ENCODE measurements at places on chromosomes 13 and 19.

GRCh38 chr19:54026656-54027055 is 35.2 kb downstream of the CACNG6 start:
- no peak for DNase-seq

DNA sequence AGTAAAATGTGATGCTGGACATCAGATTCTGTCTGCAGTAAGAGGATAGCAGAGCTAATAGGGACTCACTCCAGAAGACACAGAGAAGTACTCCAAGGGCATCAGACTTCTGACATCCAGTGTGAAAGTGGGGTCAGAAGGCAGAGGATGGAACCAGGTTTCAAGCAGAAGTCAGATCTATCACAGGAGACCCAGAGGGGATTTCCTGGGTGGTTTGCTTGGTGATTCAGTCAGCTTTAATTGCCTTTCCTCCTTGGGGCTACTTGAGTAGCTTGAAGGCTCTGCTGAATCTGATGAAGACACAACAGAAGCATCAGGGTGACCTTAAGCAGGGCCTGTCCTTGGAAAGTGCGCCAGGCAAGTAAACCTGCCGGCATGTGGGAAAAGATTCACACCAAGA is 300.6 kb downstream of the COG6 start:
- DNase-seq: no peak

DNA sequence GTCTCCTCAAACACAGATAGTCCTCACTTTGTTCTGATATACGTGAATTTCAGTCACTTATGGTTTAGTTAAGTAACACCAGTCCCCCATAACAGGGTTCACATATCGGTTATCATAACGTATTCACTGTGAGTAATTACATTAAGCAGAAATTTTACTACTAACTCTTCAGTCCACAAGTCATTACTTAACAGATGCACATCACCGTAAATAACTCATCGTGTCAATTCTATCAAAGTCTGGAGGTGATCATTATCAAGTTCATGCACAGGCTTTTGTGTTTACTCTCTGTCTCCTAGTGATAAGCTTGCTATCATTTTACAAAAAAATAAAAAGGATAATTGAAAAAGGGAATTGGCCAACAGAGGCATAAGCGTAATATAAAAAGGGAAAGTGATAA is 287.4 kb upstream of the ATXN8OS start:
- no peak for DNase-seq

DNA sequence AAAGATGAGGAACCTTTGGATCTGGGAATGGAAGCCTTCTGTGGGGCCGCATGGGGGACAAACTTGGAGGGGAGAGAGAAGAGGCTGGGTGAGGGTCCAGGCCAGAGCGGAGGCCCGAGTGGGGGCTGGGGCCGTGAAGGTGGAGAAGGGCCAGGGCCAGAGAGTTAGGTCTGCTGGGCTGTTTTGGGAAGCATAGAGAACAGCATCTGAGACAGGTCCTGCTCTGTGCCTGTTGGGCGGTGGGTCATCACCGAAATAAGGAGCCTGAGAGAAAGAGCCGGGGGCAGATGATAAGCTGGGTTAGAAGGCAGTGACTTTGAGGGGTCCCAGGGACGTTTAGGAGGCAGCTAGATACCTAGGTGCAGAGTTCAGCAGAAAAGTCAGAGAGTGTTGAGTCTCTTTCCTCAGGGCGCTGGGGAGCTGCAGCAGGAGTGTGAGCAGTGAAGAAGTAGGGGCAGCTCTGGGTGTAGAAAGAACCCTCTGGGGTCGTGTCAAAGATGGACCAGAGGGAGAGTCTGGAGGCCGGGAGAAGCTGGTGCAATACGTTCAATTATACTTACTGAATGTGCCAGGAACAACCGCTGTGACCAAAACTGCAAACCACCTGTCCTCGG is 2.7 kb downstream of the SPACA6 start:
- DNase-seq: no peak

DNA sequence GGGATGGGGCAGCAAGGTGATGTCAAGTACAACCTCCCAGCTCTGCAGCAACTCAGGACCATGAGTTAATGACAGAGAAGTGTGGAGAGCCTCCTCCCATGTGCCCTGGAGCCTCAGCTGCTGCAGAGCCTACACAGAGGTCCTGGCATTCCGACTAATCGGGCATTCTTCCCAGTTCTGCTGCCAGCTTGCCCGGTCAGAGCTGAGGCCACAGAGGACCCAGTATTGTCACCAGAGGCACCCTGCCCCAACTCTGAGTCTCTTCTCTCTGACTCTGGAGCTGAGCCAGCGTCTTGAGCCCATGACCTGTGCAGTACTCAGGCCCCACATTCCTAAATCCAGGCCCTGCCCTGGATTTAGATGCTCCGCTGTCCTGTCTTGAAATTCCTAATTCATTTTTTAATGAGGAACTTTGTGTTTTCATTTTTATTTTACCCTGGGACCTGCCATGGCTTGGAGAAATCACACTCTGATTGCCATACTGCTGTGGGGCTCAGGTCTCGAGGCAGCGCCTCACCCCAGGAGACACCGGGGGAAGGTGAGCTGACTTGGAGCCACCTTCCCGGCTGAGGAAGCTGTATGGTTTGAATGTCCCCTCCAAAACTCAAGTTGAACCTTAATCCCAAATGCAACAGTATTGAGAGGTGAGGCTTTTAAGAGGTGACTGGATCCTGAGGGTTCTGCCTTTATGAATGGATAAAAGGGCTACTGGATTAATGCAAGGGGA is 144.9 kb upstream of the ZNF507 start:
- DNase-seq: no peak

GRCh38 chr19:33715462-33715861 is 81.2 kb upstream of the KCTD15 start:
- DNase-seq: no peak

GRCh38 chr13:38990693-38991092 is at the start of gene STOML3:
STOML3 (minus strand) TSS chr13:38990831; CDS start chr13:38990721, 110 bp downstream.
- no peak for DNase-seq

DNA sequence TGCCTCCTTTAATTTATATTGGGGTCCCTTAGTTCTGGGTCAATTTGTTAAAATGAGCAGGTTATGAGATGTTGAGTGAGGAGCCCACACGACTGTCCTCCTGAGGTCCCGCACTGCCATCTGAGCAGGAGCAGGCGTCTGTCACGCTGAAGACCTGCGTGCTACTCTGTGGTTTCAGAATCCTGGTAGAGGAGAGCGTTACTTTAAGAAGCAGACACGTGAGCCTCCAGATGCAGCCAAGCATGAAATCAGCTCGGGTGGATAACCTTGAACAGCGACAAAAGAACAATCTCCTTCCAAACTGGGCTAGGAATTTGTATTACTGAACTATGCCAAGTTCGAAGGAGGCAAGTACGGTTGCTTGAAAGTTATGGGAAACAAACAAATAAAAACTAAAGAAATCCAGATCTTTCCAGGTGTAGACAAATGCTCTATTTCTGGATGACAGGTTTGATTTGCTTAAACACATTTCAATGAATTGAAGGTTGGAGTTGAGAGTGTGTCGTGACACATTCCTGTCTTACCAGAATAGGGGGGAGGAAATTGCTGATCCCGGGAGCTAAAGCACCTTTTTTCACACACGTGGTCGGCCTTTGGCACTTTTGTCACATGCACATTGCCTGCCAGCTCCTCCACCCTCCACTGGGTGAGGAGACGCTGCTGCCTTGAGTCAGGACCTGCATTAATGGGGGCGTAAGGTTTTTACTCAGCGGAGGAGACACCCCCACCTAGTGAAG is 945.5 kb upstream of the SLC10A2 start:
- no peak for DNase-seq

DNA sequence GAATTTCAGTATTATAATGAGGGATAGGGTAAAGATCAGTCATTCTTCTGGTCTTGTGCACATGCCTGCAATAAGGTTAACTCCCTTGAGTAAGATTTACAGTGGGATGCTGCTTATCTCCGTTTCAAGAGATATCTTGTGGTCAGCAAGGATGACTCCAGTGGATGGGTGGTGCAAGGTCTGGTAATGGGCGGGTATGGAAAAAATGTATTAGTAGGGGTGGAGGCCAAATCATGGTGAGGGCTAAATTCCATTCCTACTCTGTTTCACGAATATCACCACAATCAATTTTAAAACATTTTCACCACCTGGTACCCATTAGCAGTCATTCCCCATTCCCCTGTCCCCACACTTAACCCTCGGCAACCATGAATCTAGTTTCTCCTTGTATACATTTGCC is 40.6 kb downstream of the CCDC122 start:
- DNase-seq: no peak
